Placental pericyte (primary cell): ENCODE measurements at places on chromosomes 3 and 15. TPM values are rescaled to one million over a fixed set of nuclear protein-coding genes. Genes with fewer than 3 reads are reported as not detected.

HDC gene
- not detected in 2 replicates for total RNA-seq

RARRES1 gene
- 4.2 and 14.0 TPM in 2 replicates for total RNA-seq

TMEM207 gene
- total RNA-seq, result not detected in 2 replicates

PLA2G4D gene
- total RNA-seq, result not detected in 2 replicates
